ENCODE measurements at places on chromosomes 4 and X.

GRCh38 chr4:169279108-169279507, 8.4 kb upstream of the SH3RF1 start:
- no peak for DNase-seq

- peak; percentile 5 for DNase-seq
Measured at GRCh38 chrX:116239944-116240840, 69.6 kb downstream of the AGTR2 start.

- no peak for DNase-seq
Measured at GRCh38 chr4:92636038-92636806, 332.5 kb downstream of the GRID2 start.

DNA sequence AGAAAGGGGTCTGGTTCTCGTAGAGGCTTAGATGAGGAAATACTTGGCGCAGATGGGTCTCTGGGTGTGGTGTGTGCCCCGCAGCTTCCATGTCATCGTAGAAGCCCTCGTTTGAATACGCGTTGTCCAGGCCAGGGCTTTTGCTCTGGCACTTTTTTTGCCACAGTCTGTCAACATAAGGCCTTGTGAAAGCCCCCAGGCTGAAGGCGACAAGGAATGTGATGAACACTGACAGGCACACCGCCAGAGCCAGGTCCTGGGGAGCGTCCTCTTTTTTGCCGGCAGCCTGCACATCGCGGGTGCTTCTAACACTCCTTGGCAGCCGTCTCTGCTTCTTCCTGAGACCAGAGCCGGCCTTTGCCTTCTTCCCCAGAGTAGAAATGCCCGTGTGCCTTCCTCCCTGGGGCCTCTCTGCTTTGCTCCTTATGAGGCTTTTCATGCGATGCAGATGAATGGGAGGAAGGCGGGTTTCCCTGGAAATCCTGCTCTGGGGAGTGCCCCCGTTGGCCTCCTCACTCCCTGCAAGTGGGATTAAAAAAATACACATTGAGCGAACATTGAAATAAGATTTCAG, 24.4 kb downstream of the LRRC66 start:
- no peak for DNase-seq

DNA sequence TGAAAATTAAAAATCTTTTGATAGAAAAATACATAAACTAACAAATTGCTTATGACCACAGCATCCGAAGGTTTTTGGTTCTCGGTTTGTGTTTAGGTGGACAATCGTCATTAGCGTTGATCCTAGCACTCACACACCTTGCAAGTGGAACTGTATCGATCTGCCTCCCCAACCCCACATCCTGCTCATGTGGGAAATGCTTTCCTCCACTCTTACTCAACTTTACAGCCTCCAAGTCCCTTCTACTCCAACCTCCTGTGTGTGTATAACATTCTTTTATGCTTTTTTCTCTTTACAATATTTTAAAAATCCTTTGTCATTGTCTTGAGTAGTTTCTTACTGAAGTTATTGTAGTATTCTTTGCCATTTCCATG, 15.6 kb upstream of the TMEM131L start:
- DNase-seq = no peak

GRCh38 chr4:108359986-108360681, 191.4 kb upstream of the LEF1 start:
- DNase-seq = no peak

All from NCI-H1417 (cell line).